ENCODE measurements at places on chromosomes 6 and 20.

GRCh38 chr6:36355819-36356218 is 19.1 kb upstream of the BNIP5 start:
- DNase-seq: no peak

DNA sequence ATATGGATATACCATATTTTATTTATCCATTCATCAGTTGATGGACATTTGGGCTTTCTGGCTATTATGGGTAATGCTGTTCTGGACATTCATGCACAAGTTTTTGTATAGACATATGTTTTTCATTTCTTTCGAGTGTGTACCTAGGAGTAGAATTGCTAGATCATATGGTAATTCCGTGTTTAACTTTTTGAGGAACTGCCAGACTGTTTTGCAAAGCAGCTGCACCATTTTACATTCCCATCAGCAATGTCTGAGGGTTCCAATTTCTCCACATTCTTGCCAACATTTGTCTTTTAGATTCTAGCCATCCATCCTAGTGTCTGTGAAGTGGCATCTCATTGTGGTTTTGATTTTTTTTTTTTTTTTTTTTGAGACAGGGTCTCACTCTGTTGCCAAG is 20.8 kb downstream of the SRC start:
- no peak for DNase-seq

DNA sequence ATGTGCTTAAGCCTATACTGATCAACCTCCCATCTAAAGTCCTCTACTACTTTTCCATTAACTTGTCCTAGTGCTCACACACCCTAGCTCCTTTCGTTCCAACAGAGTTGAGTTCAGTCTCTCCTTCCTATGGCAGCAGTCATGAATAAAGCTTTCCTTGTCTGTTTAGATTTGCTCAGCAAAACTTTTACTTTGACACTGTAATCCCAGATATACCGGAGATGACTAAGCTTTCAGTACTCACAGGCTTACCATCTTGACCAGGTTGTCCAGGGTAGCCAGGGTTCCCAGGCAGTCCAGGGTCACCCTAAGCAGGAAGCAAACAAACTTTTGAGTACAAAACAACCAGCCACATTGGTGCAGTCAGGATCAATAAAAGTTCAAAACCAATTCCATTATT is 90.7 kb downstream of the COL21A1 start:
- no peak for DNase-seq

DNA sequence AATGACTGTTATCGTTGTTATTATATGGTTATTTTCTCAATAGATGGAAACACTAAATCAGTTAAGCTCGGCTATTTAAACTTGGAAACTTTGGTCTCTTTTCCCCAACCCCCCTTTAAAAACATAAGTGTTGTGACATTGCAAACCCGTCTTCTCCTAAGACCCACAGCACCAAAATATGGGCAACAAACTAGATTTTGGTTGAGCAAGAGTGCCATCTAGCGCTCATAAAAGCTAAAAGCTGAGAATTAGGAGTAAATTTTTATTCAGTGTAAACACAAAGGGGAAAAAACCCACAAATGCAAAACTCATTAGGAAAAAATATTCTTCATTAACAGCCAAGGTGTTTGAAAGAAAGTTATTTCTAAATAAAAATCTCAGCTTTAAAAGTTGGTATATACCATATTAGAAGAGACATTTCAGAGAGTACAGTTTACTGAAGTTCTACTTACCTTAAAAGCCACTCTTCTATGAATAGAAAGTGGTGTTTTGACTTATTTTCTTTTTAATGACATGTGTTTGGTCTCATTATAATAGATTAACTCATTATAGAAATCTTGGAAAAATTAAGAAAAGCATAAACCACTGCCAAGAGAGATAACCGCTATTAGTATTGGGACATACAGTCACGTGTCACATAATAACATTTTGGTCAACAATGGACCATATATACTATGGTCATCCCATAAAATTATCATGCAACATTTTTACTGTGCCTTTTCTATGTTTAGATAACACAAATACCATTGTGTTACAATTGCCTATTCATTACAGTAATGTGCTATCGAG is 21.1 kb downstream of the SESN1 start:
- DNase-seq: peak; percentile 69

- no peak for DNase-seq
These were observed 15.5 kb downstream of the MRPL14 start for GRCh38 chr6:44111434-44112417.

DNA sequence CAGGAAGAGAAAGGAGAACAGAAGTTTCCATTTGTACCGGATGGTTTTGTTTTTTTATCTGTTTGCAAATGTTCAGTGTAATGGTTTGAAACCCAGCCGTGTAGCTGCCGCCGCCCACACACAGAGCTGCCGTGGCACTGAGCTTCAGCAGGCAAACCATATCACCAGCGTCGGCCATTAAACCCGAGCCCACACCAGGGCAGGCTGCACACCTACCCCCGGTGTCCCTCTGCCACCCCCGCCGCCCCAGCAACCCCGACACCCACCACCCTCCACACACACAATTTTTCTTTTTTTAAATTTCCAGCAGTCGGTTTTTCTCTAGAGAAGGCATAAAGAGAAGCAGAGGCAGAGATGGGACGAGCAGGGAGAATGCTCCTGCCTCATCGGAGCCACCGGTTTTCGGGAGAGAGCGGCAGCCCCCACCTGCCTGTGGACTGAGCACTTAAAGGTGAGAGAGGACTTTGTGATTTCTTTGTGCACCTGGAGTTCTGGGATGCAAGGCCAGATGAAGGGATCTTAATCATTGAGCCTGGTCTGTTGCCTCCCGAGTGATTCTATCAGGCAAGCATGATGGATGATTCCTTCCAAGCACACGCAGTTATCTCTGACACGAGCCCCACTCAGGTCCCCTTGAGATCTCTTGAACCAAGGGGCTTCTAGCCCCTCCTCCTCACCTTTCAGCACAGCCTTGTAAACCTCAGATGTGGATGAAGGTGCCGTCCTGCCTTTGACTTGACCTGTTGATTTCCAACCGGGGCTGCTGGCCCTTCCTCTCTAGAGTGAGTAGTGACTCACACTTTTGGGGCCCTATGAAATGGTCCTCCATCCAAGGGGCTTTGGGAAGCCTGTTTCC is 17.5 kb upstream of the ZNF831 start:
- DNase-seq: peak; percentile 72
